ENCODE measurements at places on chromosomes 4 and X.
A peak's percentile ranks its signal among the peaks of the same experiment; 100 is the strongest.

DNA sequence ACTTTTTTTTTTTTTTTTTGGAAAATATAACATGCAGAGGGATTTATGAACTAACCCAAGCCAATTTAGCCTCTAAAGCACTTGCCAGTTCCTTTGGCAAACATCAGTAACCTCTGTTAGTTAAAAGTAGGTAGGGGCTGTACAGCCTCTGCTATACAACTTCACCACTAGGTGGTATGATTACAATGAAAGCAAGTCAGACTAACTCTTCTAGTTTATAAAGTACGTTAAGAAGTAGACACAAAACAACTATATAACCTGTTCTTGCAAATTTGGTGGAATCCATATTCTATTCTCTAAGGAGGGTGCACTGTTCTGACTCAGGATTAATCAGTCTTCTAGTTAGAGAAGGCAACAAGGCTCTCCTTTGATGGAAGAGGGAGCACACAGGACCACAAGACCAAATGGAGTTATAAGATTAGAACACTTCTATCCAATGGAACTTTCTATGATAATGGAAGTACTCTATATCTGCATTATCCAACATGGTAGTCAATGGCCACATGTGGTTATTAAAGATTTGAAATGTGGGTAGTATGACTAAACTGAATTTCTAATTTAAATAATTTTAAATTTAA, 12.8 kb downstream of the AIMP1 start:
- peak; percentile 12 for DNase-seq

- DNase-seq: no peak
Observed at GRCh38 chr4:23084559-23085248, 392.0 kb downstream of the GBA3 start.

DNA sequence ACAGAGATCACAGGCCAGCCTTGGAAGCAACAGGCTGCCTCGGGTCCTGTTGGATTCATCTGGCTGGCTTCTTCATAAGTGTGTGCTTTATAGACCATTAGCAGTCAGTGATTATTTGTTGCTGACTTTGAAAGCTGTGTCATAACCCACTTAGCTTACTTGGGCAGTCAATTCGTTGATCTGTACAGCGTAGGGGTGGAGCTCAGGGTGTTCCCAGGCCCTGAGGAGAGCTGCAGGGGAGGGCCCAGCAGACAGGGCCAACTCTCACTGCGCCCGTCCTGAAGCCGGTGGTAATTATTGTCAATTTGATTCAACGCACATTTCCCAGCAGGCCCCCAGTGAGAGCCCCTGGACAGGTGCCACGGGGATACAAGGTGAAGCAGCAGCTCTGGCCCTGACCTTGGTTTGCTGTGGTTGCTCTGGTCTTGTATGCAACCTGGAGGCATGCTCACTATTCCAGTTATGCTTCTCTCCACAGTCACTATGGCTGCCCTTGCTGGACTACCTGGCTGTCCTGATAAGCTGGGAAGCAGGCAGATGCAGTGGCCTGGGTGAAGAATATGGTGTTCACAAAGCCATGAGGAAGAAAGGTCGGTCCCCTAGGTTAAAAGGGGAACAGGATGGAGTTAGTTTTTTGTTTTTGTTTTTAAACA, 40.1 kb upstream of the HMGB3 start:
- DNase-seq: no peak

DNA sequence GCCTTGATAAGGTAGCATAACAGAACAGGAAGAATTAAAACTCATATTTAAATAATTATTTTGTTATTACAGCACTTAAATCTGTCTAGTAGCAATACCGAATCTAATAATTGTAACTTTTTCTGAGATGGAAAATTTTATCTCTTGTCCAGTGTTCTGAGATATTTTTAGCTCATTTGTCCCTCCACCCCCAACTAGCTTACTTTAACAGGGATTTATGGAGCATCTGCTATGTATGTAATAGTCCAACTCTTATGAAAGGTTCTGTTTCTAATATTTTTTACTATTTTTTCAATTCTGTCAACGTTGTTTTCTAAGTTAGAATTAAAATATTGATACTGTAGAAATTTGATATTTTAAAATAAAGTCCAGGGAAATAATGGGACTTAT, 38.2 kb upstream of the NUDT6 start:
- no peak for DNase-seq

- DNase-seq: no peak
Observed at GRCh38 chrX:9650091-9650490, 115.6 kb downstream of the GPR143 start.

GRCh38 chrX:96692454-96692853, 7.8 kb downstream of the DIAPH2 start:
- DNase-seq: no peak

DNA sequence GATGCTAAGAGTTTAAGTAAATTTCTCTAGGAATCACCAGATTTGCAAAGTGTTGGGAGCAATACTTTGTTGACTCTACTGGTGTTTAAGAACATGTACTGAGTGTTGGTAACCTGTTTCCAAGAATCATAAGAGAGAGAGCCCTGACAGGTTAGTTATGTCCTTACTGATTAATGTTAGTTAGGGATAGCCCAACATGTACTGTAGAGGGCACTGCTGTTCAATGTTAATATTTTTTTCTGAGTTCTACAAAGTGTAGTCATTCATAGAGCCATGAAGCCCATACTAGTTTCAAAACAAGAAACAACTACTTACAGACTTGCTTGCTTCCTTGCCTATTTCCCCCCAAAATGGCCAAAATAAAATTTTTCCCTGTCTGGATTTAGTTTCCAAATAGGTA, 11.9 kb downstream of the TMPRSS11D start:
- peak; percentile 26 for DNase-seq

DNA sequence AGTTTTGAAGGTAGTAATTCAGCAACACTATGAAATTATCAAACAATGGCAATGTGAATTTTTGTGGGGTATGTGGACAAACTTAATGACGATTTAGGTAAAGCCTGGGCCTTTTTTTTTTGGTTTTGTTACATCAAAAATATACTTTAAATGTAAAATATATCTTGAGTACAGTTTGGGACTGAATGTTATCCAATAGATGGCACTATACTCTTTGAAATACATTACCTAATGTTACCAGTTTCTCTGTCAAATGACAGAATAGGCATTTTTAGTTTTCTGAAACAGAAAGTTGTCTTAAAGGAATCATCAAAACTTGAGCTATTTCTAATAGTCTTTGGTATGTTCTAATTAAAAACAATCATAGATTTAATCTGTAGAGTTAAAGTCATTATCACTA, 1651.9 kb downstream of the C4orf33 start:
- DNase-seq: no peak

GRCh38 chrX:75156531-75156945, 455 bp upstream of the ABCB7 start:
- no peak for DNase-seq

DNA sequence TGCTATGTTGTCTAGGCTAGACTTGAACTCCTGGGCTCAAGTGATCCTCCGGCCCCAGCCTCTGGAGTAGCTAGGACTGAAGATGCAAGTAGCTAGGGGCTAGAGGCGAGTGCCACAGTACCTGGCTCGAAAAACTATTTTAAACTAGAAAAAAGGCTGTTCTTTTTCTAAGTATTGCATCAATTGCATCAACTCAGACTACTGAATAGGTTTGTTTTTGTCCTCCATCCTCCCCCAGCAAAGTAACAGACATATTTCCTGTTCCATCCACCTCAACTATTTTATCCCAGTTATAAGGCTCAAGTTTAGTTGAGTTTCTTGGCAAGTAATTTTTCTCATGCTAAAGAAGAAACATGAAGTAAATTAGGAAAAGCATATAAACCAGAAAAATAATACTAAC, 4.1 kb downstream of the SH3RF1 start:
- DNase-seq: no peak

DNA sequence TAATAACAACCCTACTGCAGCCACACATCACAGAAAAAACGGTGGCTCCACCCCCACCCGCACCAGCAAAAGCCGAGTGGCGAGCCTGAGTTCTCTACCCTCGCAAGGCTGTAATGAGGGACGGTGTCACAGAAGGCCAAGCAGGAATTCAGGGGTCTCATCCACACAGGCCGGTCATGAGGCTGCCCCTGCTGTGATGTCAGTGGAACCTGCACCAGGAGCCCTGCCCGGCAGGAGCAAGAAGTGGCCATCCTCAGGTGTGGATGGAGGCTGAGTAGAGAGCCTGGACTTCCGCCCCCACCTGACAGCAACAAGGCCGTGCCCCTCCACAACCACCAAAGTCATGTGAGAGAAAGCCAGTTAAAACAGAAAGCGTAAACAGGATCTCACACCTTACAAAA, 20.6 kb downstream of the LYAR start:
- no peak for DNase-seq

DNA sequence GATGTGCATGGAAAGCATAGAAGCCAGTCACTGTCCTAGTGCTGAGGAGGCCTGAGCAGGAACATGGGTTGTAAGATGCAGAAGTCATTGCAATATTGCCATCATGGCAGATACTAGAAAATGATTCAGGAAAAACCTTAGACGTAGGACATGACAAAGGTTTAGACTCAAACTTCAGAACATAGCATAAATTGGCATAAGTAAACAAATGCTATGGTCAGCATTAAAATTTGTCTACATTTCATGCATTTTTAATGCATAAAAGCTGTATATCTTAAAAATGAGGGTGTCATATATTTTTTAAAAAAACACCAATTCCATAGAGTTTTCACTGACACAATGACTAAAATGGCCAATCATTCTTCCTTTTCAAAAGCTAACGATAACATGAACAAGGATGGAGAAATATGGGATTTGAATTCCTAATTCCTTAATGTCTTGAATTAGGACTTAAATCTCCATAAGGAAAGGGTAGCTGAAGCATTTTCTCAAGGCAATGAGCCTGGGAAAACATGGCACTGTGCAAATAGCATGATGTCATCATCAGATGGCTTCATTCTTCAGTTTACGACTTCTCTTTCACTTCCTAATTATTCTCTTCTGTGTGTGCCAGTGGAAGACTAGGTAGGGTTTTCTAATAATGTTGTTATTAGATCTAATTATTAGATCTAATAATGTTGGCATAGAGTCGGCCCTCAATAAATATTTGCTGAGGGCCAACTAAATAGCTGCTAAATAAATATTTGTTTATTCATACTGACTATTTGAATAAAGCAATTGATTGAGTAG, 125.1 kb upstream of the FRG1 start:
- no peak for DNase-seq

DNA sequence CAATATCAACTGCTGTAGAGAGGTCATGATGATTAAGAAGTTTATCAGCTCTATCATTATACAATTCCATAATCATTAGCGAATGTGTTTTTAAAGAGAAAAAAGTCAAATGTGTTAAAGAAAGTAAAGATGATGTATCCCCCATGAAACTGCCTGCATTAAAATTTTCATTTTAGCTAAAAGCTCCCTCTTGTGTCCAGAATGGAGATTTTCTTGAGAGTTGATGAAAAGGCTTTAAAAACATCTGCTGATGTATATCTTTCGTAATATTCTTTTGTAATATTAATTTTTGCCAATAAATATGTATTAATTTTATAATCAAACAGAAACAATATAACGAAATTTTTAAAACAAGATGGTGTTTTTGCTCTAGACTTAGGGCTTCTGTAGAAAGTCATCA, 52.1 kb upstream of the LHFPL1 start:
- DNase-seq: no peak

DNA sequence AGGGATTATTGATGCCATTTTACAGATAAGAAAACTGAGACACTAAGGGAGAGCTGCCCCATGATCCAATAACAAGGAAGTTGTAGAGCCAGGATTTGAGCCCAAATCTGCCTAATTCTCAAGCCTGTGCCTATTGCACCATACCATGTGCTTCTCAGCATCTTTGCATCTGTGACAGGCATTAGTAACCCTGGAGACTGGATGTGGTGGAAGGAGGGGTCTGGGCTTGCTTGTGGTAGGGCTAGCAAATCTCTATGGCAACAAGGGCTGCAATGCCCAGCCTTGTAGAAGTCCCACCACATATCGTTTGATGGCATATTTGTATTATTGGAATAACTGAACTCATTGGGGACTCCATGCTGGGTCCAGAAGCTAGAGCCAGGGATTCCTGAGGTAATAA, 58.1 kb downstream of the RTL5 start:
- DNase-seq: no peak

GRCh38 chr4:164012396-164013027, 518.0 kb downstream of the TMA16 start:
- peak; percentile 24 for DNase-seq

DNA sequence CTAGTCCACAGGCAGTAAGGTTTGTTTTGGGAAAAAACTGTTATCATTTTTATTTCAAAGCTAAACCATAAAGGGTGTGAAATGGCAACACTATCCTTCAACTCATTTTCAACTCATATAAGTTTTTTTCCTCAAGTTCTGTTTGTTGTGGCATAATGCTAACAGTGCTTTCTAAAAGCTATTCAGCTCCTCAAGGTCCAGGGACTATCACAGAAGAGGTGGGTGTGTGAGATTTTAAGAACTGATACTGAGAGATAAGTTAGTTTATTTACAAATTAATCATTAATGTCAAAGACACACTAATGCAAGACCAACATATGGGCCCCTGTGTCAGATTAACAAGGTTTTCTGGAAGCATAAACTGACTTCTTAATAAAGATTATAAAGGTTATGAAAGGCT, 11.8 kb downstream of the UGT2B15 start:
- no peak for DNase-seq

GRCh38 chrX:104193485-104193884, 27.2 kb downstream of the FAM199X start:
- DNase-seq: no peak

GRCh38 chrX:26871967-26872366, 591.2 kb downstream of the PPP4R3C start:
- no peak for DNase-seq

GRCh38 chr4:150308824-150309472, 230.7 kb downstream of the DCLK2 start:
- peak; percentile 58 for DNase-seq

GRCh38 chr4:88792268-88792781, 94.7 kb upstream of the NAP1L5 start:
- peak; percentile 84 for DNase-seq

DNA sequence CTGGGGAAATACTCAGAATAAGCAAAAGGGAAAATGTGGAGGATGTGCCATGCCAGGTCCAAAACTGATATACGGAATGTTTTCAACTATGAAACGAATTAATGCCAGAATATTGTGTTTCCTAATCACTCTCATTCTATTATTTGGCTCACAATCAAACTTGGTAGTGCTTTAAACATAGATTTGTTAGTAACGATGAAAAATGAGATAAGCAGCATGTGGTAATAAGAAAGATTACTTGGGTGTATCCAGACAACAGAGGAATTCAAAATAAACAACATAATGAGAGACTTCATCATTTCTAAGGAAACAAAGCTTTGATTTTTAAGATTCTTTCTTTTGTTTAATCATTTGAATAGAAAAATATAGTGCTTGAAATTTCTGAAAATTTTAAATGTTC, 237.3 kb downstream of the TACR3 start:
- no peak for DNase-seq

GRCh38 chrX:50815120-50815519, 1.1 kb upstream of the SHROOM4 start:
- no peak for DNase-seq

GRCh38 chr4:185068837-185069236, 50.5 kb downstream of the HELT start:
- no peak for DNase-seq

Data from NCI-H226 (cell line).